Right renal pelvis (tissue), 4 donors: ENCODE measurements at places on chromosomes 4 and X. TPM values are rescaled to one million over a fixed set of nuclear protein-coding genes. Genes with fewer than 3 reads are reported as not detected.

DNA sequence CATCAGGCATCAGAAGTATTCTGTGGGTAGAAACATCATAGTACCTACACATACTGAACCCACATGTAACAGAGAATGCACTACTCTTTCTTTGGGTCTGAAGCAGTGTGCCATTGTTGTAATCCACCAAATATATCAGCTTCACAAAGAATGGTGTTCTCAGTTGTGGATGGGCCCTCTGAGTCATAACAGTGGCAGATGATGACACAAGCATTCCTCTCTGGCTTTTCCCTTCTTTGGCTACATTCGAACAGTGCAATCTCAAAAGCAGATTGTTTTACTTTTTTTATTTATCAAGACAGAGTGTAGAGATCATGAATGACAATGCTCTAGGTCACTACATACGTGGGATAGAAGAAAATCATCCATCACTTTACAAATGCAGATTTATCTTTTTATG, 247.2 kb upstream of the EPHA5 start:
- DNase-seq: no peak

- DNase-seq: no peak
Observed at GRCh38 chr4:145984563-145984962, 45.9 kb upstream of the ZNF827 start.

GRCh38 chr4:108024085-108024877, 34.6 kb downstream of the HADH start:
- DNase-seq: no peak

The TEX13C gene
- polyA plus RNA-seq: 0.01 TPM

GRCh38 chr4:142092941-142093340, 456.6 kb downstream of the IL15 start:
- DNase-seq: no peak

The HPGDS gene
- 4.0 TPM for polyA plus RNA-seq

The CENPE gene
- 13.9 TPM for polyA plus RNA-seq

The STPG2 gene
- 0.43 TPM for polyA plus RNA-seq

The LONRF3 gene
- 0.99 TPM for polyA plus RNA-seq

DNA sequence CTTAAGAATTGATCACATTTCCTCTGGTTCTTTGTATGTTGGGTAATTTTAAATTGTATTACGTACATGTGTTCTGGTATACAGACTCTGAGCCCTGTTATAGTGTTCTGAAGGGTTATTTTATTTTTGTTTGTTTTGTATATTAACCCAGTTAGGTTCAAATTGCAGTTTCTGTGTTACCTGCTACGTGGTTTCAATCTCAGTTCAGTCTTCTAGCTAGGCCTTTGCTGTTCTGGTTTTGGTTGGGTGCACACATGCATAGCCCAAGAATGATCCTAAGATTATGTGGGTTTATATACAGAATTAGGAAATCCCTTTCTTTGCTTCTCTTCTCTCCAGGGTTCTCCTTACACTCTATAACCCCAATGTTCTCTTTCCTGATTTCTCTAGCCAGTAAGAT, 161.0 kb downstream of the PPP1R2C start:
- DNase-seq: no peak

- no peak for DNase-seq
Observed at GRCh38 chr4:67460574-67460973, 84.7 kb downstream of the CENPC start.

DNA sequence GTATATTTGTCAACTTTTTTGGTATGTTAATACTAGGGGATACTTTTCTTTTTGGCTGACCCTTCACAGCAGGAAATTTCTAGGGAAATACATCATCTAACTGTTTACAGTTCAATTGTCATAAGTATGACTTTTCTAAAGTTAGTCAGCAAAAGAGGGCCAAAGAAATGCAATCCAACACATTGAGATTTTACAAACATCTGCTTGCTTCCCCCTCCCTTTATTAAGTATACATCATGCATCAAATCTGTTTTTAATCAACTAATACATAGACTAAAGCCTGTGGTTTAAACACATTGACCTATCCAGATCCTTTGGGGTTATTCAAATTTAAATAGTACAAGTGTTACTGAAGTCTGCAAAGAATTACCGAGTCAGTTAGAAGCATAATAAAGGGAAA, 93.9 kb downstream of the MID1 start:
- DNase-seq: no peak

DNA sequence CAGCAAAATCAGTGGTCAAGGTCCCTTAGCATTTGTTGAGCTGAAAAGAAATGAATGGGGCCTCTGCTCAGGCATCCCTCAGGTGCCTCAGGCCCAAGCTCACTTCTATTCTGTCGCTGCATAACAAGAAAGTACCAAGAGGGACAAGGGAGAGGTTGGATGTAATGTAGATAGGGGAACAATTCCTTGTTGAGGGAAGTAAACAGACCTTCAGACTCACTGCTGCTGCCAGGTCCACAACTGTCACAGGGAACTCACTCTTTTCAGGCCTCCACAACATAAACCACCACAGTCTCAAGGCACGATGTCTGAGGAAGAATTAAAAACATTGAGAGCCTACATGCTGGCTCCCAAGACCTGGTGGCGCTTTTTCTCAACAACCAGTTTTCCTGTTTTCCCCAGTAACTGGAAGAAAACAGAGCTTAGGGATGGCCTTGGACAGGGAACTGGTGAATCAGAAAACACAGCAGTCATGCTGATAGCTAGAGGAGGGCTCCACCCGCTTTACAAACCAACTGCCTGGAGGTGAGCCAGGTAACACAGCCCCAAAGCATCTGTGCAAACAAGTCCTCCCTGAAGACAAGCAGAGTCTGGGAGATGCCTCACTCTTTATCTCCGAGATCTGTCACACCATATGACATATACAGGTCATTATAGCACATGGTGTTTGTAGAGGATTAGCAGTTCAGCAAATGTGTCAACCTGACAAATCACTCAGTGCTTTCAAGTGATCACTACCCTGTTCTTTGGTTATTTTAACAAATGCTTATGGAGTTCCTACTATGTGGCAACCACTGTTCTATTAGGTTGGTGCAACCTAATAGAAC, 14.3 kb upstream of the AWAT1 start:
- no peak for DNase-seq

The CABS1 gene
- 0.10 TPM for polyA plus RNA-seq

DNA sequence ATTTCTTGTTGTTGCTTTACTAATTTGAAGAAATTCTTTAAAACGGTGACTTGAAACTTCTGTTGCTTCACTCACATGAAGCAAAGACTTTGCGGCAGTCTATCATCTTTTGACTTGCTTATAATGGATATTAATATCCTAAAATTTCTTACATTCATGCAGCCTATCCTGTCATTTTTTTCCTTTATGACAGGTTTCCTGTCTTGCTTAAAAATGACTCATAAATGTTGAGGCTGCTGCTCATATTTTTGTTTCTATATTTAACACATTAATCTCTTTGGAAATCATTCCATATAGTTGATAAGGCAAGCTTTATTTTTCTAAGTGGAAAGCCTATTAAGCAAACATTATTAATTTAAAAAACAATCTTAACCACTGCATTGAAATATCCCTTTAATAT, 176.6 kb upstream of the GALNTL6 start:
- no peak for DNase-seq
